ENCODE measurements at places on chromosomes 12 and 14.

- no peak for DNase-seq
Measured at GRCh38 chr12:89451841-89452251, 72.8 kb downstream of the GALNT4 start.

- DNase-seq = no peak
Measured at GRCh38 chr12:20830456-20830855, 20.0 kb downstream of the SLCO1B3 start.

DNA sequence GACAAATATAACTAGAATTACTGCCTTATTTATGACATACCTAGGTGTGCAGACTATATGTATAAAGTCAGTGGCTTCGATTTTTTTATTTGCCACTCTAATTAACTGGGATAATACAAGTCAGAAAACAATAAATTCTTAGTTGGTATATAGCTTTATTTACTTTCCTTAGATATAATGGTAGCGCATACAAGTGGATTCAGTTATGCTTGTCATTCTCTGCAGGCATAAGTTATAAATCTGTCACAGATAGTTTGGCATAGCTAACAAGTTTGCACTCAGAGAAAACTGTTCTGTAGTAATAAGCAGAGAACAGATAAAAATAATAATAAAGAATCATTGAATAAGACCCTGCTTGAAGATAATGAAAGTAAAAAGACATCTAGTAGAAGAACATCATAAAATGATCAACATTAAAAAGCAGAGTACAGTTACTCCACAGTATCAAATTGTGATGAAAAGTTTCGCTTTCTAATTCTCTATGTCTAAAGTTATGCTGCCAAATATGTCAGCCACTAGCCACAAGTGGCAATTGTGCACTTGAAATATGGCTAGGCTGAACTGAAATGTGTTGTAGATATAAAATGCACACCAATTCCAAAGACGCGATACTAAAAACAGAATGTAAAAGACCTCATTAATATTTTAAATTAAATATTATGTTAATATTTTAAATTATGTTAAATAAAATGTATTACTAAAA, 224.1 kb downstream of the SLC25A21 start:
- no peak for DNase-seq

GRCh38 chr12:73017981-73018380, 745.8 kb downstream of the TRHDE start:
- DNase-seq = no peak

GRCh38 chr12:52634266-52635056, 16.1 kb upstream of the KRT73 start:
- no peak for DNase-seq

DNA sequence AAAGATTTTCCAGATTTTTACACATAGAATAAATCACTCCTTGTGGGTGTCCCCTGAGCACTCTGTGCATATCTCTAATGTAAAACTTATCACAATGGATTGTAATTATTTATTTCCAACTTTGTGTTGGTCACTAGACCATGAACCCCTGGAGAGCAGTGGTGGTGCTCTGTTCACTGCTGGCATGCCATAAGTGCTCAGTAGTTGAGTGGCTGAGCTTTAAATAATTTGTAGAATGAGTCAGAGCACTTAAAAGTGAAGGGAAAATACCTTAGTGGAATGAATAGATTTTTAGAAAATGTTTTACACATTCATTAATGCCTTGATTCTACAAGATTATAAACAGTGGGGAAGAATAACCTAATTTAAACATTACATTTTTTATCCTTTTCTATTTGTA, 6.3 kb downstream of the MGAT4C start:
- no peak for DNase-seq

DNA sequence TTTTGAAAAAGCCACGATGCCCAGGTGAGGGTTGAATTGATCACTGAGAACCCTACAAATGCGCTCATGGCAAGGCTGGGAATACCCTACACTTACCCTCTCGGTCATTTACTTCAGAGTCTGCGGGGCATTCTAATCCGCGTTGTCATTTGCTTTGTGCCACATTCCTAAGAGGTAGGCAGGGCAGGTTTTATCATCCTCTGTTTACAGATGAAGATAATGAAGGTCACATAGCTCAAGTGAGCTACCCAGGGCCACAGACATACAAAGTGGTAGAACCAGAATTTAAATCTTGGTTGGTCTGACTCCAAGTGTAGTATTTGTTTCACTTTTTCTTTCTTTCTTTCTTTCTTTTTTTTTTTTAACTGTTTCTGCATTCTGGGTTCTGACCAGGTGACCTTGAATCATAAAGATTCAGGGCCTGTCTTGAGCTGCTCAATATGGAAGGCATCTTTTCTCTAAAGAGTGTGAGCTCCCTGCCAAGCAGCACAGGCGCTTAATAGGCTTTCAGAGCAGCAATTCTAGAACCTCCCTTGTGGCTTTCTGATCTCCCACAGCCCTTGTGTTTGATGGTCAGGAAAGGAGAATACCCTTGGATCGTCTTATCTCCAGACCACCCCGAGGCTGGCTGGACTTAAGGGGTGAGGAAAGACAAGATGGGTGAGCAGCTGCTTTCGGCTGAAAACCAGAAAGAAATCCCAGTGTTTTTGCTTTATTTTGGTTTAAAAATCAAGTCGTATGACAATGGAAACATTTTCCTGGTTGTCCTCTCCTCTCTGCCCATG, 662 bp upstream of the BATF start:
- no peak for DNase-seq

GRCh38 chr12:120928864-120929652, 24.9 kb upstream of the SPPL3 start:
- DNase-seq = peak; percentile 6

DNA sequence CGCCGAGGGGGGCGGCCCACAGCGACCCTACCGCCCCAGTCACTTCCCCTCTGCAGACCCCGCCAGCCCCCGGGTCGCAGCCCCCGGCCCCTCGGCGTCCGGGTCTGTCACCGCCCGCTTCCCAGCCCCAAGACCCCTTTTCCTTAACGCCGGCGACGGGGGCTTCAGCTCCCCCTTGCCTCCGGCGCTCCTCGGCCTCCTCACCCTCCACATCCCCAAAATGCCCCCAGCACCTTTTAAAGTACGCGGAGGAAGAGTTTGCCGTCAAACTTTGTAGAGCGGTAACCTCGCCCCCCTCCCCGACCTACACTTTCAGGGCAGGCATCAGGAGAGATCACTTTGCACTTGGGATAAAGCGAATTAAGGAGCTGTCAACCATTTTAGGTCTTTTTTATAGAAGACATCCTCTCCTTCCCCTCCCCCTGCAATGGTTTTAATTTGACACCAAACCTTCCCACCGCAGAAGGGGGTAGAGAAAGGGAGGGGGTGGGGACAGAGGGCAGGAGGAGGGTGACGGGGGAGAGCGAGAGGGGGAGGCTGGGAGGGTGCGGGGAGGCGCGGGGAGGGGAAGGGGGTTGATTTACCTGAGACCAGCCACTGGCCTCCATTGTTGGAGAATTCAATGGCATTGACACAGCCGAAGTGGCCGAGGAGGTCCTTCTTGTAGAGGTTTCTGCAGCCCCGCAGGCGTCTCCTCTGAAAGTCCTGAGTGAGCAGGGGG, 578 bp downstream of the DCAF5 start:
- no peak for DNase-seq

DNA sequence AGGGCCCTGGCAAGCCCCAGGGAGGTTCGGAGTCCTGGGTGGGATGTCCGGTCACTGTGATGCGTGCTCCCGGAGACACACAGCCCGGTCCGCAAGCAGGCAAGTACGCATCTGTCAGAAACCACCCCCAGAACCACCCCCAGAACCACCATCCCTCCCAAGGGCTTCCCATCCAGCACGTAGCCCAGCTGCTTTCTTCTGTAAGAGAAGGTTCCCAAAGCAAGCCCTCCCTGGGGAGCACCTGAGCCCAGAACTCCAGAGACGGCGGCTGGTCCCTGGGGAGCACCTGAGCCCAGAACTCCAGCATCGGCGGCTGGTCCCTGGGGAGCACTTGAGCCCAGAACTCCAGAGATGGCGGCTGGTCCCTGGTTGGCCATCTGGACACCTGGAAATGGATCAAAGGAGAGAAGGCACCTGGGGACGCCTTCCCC, 2.6 kb upstream of the FBRSL1 start:
- DNase-seq = no peak

DNA sequence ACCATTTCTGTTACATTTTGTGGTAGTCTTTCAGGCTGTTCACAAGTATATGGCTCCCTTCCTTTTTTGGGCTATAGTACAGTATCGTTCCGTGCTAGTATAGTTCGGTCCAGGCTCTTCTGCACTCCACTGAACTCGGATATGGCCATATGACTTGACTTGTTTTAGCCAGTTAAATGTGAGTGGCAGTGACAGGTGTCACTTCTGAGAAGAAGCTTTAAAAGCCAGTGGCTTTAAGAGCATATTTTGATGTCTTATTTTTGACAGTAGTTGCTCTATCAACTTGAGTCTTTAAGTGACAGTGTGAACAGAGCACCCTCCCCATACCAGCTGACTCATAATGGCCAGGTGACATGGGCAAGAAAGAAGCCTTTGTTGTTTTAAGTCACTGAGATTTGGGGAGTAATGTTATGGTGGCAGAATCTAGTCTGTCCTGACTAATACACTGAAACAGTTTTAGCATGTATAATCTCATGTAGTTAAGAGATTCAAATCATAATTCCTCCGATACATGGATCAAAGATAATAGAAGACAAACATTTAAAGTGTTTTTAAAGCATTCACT, 64.6 kb downstream of the ANO4 start:
- no peak for DNase-seq

GRCh38 chr14:32492457-32492856, 163.4 kb downstream of the AKAP6 start:
- no peak for DNase-seq

GRCh38 chr14:71231521-71232393, 324.5 kb downstream of the PCNX1 start:
- no peak for DNase-seq

DNA sequence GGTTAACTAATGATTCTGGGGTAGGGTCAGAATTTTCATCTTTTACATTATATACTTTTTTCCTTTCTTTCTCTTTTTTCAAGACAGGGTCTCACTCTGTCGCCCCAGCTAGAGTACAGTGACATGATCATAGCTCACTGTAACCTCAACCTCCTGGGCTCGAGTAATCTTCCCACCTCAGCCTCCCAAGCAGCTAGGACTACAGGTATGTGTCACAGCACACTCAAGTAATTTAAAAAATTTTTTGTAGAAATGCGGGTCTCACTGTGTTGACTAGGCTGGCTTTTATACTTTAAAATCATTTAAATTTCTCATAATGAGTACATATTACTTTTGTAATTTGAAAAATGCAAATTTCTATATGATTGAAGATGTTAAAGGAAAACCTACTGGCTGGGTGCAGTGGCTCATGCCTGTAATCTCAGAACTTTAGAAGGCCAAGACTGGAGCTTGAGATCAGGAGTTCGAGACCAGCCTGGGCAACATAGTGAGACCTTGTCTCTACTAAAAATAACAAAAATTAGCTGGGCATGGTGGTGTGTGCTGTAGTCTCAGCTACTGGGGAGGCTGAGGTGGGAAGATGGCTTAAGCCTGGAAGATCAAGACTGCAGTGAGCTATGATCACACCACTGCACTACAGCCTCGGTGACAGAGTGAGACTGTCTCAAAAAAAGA, 25.7 kb downstream of the R3HDM2 start:
- DNase-seq = no peak

DNA sequence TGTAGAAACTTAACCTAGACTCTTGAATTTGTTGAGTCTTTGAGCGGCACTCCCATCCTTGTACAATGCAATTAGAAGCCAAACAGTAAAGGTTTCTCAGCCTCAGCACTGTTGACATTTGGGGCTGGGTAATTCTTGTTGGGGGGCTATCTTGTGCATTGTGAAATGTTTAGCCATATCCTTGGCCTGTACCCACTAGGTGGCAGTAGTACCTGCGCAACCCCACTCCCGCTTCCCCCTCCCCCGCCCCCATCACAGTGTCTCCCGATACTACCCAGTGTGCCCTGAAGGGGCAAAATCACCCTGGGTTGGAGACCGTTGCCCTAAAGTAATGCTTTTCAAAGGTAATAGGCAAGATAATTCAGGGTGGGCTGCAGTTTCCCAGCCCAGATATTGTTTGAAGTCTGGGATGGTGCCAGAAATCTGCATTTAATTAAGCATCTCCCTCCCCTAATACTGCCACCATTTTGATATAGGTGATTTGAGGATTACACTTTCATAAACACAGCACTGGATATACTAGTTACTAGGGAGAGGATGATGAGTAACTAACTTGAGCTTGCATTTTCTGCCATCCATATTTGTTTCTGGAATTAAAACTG, 1.8 kb downstream of the COX6A1 start:
- DNase-seq = peak; percentile 6

DNA sequence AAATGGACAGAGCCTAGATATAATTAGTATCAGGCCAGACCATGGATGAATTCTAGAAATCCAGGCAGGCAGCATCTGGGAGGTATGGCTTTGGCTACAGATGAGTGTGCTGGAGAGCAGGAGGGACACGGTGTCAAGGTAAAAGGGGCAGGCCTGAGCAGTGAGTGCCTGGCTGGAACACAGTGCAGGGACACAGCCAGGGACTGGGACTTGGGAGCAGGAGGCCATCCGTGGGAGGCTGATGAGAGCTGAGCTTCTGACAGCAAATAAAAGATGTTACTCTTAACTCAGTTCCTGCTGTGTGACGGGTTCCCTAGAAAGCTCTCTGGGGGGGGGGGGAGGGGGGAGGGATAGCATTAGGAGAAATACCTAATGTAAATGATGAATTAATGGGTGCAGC, 13.6 kb upstream of the LGALS3 start:
- DNase-seq = no peak

DNA sequence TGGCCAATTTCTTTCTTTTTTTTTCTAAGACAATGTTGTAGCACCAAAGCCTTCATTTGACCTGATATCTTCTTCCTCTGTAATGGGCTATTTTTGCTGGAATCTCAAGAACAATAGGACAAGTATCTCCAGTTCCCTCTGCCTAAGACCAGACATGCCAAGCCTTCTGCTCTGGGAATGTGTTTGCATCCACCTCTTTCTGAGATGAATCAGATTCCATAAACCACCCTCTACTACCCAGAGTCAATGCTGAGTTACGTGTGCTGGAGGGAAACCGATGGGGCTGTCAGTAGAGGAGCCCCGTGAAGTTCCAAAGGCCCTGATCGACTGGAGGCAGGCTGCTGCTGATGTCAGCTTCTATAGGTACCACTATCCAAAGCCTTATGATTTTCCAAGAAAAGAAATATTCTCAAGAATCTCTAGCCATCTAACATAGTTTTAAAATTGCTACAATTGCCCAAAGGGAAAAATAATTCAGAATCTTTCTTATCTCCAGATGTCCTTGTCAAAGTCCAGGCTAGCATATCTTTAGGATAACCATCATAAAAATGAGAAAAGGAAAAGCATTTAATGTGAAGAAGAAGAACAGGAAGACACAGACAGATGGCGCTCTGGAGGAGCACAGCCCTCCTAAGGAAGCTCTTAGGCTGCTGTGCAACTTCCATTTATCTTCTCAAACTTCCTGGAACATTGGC, 101.9 kb downstream of the SLC8A3 start:
- peak; percentile 28 for DNase-seq

- DNase-seq = no peak
Measured at GRCh38 chr14:65880507-65880906, 468.0 kb downstream of the FUT8 start.
